ENCODE measurements at places on chromosomes 16 and 17.

DNA sequence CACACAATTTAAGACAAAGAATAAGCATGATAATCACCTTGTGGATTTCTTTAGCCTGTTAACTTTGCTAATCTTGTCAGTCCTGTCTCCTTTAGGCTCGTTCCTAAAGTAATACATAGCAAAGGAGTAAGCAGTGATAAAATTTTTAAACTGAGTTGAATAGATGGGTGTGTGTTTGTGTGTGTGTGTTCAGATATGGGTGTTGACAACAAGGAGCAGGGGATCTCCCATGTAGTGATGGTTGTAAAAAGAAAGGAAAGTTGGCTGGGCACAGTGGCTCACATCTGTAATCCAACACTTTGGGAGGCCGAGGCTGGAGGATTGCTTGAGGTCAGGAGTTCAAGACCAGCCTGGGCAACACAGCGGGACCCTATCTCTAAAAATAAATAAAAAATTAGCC lies 44.6 kb upstream of the KCNJ2 start:
- no peak for DNase-seq

DNA sequence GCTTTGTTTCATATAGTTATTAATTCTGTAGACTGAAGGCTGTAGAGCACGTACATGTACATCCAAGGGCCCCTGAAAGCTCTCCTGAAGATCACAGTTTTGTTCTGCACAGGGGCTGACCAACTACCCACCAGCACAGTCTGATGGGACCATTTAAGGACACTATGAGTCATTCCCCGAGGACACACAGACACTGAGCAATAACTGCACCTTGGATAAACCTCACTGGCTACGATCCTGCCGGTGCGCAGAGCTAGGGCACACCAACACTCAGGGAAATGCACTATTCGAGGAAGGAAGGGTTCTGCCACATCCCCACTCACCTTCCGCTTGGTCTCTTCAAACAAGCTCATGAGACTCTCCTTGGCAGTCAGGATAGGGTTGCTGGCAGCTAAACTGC lies 20.3 kb downstream of the SMG6 start:
- no peak for DNase-seq

- no peak for DNase-seq
Measured at GRCh38 chr16:80437707-80438106, 103.1 kb upstream of the DYNLRB2 start.

DNA sequence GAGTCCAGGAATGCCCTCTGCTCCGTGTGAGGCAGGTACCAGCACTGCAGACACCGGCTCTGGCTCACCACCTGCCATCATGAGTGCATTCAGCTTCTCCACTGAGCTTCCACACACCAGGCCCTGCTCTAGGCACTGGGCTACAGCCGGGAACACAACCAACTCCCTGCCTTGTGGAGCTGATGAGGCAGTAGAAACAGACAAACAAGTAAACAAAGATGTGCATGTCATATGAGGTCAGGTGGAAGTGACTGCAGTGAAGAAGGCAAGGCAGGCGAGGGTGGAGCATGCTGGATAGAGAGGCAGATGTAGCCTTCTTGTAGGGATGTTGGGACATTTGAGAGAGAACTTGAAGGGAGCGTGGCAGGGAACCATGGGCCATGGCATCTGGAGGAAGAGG lies 5.0 kb downstream of the NLRC5 start:
- DNase-seq = no peak

GRCh38 chr17:5508810-5509209 lies 22.4 kb downstream of the MIS12 start:
- DNase-seq = peak; percentile 44

DNA sequence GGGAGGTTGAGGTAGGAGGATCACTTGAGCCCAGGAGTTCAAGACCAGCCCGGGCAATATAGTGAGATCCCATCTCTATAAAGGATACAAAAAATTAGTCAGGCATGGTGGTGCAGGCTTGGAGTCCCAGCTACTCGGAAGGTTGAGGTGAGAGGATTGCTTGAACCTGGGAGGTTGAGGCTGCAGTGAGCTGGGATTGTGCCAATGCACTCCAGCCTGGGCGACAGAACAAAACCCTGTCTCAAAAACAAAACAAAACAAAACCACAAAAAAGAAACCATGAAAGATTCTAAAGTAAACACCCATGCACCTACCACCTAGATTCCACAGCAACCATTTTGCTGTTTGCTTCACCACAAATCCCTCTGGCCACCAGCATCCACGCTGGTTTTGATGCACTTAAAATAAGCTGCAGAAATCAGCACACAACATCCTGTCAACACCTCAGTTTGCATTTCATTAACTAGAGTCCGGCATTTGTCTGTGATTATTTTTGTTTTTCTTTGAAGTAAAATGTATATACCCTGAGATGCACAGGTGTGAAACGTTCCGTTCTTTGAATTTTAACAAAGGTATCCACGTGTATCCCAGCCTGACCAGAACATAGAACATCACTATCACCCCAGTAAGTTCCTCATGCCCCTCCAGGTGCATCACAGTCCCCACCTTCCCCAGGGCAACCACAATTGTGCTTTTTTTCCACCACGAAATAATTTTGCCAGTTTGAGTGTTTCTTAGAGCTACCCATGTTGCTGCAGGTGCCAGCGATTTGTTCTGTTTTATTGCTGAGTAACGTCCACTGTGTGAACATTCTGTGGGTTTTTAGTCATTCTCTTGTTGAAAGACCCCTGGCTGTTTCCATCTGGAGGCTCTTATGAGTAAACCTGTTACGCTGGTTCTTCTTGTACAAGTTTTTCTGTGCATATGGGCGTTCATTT lies 191.5 kb downstream of the SEC14L1 start:
- no peak for DNase-seq

GRCh38 chr16:57245472-57246113 lies 534 bp downstream of the ARL2BP start:
- no peak for DNase-seq
